NCI-H748 treated with DMSO at 0.1 percent for 48 hours (cell line): ENCODE measurements at places on chromosomes 16 and 17.

DNA sequence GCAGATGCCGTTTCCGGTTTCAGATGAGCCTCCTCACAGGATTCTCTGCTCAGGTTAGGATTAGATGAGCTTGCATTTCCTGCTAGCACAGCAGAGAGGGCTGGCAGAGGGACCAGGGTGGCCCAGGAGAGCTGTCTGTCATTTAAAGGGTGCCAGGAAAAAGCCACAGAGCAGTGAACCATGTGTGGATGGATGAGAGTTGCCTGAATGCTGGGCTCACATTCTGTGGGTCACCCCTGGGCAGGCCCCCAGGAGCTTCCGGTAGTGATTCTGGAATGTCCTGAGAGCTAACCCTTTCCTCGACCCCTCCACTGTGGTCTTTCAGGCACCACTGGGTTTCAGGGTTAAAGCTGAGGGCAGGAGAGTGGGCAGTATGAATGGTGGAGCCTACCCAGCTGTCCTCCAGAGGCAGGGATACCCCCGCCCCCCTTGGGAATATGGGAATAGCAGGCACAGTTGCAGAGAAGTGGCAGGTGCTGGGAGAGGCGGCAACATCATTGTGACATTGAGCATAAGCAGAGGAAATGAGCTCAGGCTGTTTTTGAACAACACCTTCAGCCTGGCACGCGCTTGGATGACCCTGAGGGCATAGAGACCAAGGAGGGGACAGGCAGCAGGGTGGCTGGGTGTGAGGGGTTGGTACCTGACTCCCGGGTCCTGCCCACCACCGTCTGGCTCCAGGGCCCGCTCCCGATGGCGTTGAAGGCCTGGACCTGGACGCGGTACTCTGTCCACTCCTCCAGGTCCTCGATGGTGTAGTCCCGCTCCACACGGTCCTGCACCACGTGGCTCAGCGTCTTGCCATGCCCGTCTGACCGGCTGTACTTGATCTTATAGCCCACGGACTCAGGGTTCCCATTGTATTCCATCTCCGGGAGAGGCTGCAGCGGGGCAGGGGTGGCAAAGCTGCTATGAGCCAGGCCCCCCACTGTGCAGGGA, 83.0 kb upstream of the CDC42EP4 start:
- no peak for DNase-seq

GRCh38 chr17:1054656-1055055, 57.7 kb downstream of the TIMM22 start:
- no peak for DNase-seq

GRCh38 chr17:1180958-1181752, 1.4 kb upstream of the ABR start:
- DNase-seq: no peak

- no peak for DNase-seq
Measured at GRCh38 chr16:27829975-27830374, 233.5 kb downstream of the GSG1L start.

- DNase-seq: no peak
Measured at GRCh38 chr17:63275318-63275970, 170.7 kb downstream of the CYB561 start.

DNA sequence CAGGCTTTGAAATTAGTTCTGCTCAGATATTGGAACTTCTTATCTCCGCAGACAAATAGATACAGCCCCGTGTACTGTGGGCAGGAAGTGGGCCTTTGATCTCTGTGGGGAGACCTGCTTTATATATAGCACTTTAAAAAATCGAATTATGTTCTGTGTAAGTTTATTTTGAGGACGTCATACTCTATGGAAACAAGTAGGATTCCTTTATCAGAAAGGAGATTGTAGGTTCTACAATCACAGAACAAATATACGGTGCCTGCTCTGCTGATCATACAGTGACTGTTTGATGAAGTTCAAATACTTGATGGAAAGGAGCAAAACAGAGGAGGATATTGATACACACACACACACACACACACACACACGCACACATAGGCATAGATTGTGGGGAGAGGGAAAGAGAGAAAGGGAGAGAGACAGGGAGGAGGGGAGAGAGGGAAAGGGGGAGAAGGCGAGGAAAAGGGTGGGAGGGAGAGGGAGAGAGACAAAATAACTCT, 14.7 kb upstream of the TMEM220 start:
- DNase-seq: no peak

- no peak for DNase-seq
Measured at GRCh38 chr17:49727380-49727779, 19.6 kb upstream of the SLC35B1 start.

DNA sequence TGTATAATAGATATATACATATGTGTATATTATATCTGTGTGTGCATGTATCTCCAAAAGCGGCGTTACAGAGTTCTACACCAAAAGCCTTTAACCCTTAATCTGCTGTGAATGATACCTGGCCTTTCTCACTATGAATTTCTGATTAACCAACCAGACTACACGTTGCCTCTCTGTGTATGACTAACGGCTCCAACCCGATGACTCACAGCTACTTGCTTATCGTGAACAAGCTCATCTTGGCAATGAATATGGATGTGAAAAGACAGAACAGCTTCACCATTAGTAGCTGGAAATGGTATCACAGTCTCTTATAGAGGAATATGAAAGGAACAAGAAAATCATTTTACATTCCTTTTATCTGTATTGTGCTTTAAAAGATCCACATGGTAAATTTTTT, 23.8 kb upstream of the ARHGAP44 start:
- no peak for DNase-seq

DNA sequence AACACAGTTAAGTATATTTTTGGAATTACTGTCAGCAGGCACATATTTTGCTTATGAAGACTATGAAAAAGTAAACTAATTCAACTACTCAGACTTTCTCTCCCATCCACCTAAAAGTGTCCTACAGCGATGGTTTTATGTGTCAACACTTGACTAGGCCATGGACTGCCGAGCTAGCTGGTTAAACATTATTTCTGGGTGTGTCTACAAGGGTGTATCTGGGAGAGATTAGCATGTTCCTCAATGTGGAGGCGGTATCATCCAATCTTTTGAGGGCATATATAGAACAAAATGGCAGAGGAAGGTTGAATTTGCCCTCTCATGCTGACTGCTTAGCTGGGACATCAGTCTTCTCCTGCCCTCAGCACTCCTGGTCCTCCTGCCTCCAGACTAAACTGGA, 82.7 kb upstream of the CDYL2 start:
- DNase-seq: no peak

DNA sequence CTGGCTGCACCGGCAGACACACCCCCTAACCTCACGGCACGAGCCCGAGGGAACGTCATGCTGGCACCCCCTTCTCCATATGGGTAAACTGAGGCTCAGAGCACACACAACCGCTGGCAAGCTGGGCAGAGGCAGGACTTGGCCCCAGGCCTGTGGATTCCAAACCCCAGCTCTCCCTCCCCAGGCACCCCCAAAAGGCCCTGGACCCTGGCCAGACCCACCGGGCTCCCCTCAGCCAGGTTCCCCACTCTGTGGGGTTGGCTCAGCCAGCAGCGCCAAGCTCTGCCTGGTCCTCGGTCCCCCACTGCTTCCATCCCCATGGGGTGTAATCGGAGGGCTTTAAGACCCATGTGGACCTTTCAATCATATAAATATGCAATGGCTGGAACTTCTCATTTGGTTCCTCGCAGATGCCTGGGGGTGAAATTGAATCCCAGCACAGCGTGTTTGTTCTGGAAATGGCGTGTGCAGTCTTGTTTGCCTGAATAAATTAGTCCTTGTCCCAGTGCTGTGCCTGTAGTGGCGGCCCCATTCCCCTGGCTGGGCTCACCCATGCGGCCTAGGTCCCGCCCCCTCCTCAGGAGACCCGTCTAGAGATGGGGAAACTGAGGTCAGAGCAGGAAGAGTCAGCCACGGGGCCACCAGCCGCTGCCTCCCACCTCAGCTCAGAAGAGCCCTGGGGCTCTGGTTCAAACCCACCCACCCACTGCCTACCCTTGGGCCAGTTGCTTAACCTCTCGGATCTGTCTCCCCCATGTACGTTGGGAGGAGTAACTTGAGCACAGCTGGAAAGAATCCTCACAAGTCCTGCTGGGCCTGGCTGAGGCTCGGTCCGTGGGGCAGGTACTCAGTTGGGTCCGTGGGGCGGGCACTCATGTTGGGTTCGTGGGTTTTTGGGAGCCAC, 57.3 kb downstream of the ZFPM1 start:
- DNase-seq: no peak

DNA sequence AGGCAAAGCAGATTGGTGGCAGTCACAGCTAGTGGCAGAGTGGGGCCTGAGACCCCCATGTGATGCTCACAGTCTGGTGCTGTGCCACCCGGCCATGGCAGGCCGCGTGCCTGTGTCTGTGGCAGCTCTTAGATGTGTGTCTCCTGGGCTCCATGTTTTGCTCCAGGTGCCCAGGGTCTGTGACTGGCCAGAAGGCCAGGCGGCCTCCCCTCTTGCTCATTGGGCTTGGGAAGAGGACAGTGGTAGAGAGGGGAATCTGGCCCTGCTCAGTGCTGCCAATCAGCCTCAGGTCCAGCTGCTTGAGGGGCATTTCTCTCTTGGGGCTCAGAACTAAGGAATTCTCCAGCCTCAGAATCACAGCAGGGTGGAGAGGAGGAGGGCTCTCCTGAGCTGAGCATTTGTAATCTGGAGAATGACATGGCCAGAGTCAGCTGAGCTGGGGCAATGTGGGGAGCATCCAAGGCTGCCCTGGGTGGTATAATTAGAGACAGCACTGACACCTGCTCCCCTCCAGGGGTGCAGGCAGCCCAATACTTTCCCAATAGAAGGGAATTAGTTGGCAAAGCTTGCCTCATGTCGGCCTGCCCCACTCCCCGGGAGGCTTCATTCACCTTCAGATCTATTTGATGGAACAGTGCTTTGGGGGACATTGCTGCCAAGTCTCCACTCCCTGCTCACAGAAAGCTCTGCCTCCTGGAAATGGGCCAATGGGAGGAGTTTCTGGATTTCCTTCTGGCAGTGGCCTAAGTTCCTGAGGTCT, 2.7 kb upstream of the LASP1NB start:
- DNase-seq: no peak

- no peak for DNase-seq
Measured at GRCh38 chr16:78421181-78421708, 321.8 kb downstream of the WWOX start.

DNA sequence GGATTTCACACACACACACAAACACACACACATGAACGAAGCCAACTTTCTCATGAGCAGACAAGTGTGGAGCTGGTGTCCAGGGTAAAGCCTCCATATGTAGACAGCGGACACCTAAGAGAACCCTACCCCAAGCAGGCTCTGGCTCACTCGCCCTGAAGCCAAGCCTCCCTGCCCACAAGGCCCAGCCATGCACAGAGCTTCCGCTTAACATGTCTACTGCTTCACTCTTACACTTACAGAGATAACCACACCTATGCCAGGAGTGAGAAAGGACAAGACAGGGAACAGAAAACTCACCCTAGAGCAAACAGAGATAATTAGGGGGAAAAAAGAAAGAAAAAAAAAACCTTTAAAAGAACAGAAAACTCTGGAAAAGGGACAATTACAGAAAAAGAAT, 67.5 kb downstream of the CYTH1 start:
- no peak for DNase-seq

DNA sequence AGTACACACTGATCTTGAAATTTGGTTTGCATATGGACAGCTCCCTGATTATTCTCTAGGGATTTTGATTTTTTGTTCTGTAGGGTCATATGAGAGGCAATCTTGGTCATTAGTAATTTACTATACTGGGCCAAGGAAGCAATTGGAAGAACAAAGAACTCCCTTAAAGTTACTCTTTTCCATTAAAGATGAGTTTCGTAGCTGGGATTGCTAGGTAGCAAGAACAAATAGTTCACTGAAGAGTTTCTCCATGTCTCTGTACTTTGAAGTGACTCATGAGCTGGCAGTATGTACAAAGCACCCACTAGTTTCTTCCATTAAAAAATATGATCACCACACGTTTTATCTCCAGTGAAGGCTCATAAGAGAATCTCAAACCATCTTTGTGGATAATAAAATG, 6.2 kb upstream of the BCAS3 start:
- no peak for DNase-seq

- no peak for DNase-seq
Measured at GRCh38 chr17:50219939-50220465, 18.6 kb upstream of the COL1A1 start.

- no peak for DNase-seq
Measured at GRCh38 chr17:4204710-4205173, 59.0 kb downstream of the ANKFY1 start.

DNA sequence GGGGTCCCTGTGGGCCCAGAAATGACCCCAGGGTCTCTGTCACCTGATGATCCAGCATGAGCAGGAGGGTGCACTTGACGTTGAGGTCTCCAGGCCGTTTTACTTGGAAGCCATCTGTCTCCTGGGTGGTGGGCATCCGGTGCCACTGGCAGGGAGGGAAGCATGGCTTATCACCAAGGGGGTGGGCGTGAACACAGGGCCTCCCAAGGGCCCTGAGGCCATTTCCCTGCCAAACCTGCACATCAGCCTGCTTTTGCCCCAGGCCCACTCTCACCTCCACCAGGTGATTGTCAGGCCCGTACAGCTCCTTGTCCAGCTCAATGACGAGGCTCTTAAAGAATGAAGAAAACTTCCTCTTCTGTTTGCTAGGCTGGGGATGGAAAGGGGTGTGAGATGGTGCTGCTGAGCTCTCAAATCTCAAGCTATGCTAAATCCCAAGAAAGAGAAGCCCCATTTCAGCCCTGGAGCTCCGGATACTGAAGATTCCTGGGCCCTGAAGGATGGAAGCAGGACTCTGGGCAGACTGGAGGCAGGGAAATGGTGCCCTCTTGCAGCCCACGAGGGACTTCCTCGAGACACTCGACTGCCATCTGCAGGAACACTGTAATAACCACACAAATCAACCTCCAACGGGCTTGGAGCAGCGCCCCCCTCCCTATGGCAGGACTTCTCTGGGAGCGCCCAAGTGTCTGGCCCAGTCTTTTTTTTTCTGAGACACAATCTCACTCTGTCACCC, 7.1 kb upstream of the FTSJ3 start:
- no peak for DNase-seq
